ENCODE measurements at places on chromosomes 12 and 14. TPM values are rescaled to one million over a fixed set of nuclear protein-coding genes. Genes with fewer than 3 reads are reported as not detected.

Gene CHST11
- 264 TPM for total RNA-seq

Gene TTC9
- 5.1 TPM for total RNA-seq

Gene IQSEC3
- total RNA-seq, result 3.8 TPM

Gene CELA1
- not detected for total RNA-seq

DNA sequence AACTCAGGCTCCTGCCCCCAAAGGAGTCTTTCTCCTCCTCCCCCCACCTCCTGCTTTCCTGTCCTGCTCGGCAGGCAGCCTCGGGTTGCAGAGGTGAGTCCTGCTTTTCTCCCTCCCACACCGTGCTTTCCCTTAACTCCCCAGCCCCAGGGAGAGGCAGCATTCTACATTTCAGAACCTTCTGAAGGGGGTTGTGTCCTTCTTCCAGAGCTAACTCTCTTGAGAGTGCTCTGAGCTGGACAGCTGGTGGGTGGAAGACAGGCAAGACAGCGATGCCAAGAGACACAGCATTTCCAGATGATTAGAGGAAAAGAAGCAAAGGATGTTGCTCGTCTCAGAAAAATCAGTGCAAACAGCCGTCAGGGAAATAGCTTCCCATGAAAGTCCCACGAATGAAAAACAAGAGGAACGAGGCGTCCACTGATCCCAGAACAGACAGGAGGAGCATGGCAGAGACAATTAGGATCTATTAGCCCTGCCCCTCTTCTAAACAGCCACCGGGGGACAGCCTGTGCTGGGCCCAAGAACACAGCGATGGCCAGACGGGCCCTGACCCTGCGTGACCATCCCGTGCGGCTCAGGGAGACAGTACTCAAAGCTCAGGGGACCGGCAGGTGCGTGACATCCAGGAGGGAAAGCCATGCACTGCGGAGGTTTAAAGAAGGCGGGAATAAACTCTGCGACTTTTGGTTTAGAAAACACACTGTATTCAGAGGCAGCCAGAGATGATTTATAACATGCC is 216.5 kb upstream of the RTL1 start:
- DNase-seq, result no peak

- no peak for DNase-seq
Measured at GRCh38 chr12:27975222-27976136, 2.9 kb upstream of the PTHLH start.

DNA sequence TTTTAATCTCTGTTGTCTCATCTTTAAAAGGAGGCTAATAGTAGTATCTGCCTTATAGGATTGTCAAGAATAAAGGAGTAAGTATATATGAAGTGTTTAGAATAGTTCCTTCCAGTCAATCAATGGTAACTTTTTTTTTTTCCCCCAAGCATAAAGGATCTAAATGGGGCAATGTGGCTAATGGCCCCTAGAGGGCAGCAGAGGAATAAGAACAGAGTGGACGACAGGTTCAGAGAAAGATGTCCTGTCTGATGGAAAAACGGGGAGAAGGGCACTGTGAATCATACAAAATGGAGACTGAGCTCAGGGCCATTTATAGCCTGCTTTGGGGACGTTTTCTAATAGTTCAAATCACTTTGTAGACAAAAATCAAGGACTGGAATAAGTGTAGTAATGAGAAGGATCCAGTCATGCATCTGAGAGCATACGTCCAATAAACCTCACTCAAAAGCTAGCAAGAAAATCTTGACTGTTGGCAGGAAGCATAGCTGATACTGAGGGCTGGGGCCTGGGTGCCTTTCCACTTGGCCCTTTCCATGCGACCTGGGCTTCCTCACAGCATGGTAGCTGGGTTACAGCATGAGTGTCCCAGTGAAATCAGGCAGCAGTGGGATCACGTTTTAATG is 51.3 kb downstream of the IFNG-AS1 start:
- peak; percentile 60 for DNase-seq

DNA sequence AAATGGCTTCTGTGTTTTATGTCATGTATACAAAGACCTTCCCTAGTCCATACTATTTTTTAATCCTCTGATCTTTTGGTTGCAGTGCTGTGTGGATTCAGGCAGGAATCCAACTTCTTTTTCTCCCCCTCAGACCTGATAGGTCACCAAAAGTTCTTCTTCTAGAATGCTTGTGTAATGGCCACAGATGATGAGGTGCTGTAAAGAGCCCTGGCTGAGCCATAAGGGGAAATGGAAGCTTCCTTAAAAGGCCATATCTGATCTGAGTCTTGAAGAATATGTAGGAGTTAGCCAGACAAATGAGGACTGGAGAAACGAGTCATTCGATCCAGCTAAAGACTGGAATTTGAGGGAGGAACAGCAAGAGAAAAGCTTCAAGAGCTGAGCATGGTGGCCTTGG is 353.9 kb downstream of the PCNX1 start:
- DNase-seq, result no peak

GRCh38 chr14:36097356-36097755 is 79.2 kb downstream of the PTCSC3 start:
- no peak for DNase-seq

- DNase-seq, result no peak
Measured at GRCh38 chr12:79128956-79129355, 264.4 kb downstream of the SYT1 start.

DNA sequence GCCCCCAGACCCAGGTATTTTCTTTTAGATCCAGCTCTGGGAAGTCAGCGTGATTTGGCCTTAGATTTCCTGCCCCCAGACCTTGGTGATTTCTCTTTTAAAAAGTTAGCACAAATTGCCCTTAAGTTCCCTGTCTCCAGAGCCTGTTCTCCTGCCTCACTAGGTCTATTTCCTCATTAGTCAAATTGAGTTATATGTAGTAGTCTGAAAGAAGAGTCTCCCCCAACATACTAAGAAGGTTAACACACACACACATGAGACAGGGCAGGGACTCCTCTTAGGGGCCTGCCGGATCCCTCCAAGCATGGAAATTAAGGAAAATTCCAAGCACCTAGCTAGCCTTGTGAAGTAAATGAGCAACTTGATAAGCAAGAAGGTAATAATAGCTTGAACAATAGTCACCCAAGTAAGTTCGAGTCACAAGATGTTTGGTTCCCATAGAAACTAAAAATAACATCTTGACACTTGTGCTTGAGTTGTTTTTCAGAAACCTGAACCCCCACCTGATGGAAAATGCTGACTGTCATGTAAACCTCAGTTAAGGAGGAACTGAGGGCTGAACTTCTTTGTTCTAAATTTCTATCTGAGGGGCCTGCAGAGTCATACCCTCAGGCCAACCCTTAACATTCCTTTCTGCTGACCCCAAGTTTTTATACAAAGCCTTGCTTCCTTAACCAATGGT is 51.6 kb downstream of the CAND1 start:
- no peak for DNase-seq

DNA sequence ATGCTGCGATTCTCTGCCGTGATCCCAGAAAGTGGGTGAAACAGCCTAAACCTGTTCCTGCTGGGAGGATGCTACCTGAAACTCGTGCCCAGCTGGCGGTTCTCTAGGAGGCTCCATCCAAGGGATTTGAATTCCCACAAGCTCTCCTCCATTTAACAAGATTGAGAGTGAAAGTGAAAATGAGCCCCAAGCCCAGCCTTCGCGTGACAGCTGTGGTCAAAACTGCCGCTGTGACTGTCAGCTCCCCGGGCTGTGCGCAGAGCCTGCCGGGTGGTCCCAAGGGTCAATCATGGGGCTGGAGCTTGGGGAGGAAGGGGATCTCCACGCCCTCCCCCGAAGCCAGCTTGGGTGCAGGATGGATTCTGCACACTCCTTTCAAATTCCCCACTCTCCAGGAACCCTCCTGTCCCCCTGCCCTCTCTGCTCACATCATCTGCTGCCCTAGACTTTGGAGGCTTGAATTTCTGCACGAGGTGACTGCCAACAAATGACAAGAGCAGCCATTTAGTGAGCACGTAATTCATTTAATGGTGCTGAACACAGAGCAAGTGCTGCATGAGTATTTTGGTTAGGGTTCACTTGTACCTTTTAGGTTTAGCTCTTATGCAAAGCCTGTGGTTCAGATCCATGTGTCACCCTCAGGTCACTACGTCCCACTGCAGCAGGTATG is 5.3 kb downstream of the ASB2 start:
- DNase-seq, result peak; percentile 61
